ENCODE measurements at places on chromosomes 4 and X. TPM values are rescaled to one million over a fixed set of nuclear protein-coding genes. Genes with fewer than 3 reads are reported as not detected.

- no peak for DNase-seq
These were observed 512.6 kb upstream of the FAM241A start for GRCh38 chr4:111632641-111633151.

- DNase-seq = no peak
These were observed 50.2 kb upstream of the BCOR start for GRCh38 chrX:40147971-40148370.

NEUROG2 gene
- polyA plus RNA-seq = not detected

DNA sequence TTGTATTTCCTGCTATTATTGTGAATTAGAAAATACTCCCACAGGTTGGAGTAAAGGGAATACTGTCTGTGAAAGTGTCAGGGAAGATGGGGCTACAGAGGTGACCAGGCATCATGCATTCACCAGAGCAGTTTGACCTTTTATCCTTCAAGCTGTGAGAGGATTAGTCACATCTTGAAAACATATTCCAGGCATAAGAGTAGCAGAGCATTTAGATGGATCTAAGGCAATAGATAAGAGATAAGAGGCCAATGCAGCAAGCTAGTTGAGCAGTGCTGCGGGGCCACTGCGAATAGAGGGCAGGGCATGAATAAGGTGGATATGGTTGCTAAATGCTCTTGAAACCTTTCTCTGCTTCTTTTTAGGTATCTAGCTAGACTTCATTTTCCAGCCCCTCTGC lies 470.7 kb upstream of the FTHL17 start:
- DNase-seq = no peak

DNA sequence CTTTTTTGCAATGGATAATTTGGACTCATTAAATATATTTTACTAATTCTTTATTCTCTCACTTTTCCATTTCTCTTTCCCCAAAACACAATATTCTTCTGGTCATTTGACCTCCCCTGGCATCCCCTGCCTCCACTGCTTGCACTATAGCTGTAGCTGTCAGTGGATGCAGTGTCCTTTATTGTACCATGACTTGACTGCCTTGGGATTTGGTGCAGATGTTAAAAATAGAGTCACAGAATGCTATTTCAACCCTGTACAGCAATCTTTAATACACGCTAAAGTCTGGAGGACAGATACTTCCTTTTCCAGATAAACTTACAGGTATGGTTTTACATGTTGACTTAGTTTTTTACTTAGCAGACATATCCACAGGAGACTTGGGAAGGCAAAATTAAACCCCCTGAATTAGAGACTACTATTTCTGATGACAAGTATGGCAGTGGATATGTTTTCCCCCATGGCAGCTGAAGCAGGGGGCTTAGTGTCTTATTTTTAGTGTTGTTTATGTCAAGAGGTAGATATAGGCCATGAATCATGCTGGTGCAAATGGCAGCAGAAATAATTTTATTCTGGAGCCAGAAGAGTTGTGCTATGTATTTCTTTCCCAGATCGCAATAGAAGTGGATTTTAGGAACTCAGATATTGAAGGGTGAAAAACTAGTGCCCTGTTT lies 461.4 kb downstream of the NAF1 start:
- no peak for DNase-seq

DNA sequence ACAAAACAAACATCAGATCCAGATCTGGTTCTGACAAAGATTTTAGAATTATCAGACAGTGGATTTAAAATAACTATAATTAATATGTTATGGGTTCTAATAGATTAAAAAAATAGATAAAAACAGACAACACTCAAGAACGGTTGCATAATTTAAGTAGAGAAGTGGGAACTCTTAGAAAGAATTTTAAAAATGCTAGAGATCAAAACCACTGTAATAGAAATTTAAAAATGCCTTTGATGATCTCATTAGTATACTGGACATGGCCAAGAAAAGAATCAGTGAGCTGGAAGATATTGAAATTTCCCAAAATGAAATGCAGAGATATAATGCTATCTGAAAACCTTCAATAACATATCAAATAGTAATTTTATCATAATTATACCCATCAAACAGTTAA lies 28.3 kb upstream of the DYNLT3 start:
- no peak for DNase-seq

GRCh38 chr4:37653601-37654000 lies 32.6 kb downstream of the RELL1 start:
- DNase-seq = no peak

TLL1 gene
- not detected for polyA plus RNA-seq

ATOH1 gene
- polyA plus RNA-seq = not detected

GRCh38 chr4:101158507-101158906 lies 188.8 kb downstream of the PPP3CA start:
- DNase-seq = no peak

Measured in AG04450 (cell line).